ENCODE measurements at places on chromosomes 2 and 18. TPM values are rescaled to one million over a fixed set of nuclear protein-coding genes. Genes with fewer than 3 reads are reported as not detected.

Gene NYAP2
- not detected for total RNA-seq

Gene NFATC1
- total RNA-seq: 17.6 TPM

Gene GREB1L
- 0.26 TPM for total RNA-seq

- peak; percentile 49 for DNase-seq
Measured at GRCh38 chr2:18178736-18179349, 300.4 kb downstream of the KCNS3 start.

GRCh38 chr2:158518084-158518483 is 61.3 kb downstream of the PKP4 start:
- DNase-seq: no peak

DNA sequence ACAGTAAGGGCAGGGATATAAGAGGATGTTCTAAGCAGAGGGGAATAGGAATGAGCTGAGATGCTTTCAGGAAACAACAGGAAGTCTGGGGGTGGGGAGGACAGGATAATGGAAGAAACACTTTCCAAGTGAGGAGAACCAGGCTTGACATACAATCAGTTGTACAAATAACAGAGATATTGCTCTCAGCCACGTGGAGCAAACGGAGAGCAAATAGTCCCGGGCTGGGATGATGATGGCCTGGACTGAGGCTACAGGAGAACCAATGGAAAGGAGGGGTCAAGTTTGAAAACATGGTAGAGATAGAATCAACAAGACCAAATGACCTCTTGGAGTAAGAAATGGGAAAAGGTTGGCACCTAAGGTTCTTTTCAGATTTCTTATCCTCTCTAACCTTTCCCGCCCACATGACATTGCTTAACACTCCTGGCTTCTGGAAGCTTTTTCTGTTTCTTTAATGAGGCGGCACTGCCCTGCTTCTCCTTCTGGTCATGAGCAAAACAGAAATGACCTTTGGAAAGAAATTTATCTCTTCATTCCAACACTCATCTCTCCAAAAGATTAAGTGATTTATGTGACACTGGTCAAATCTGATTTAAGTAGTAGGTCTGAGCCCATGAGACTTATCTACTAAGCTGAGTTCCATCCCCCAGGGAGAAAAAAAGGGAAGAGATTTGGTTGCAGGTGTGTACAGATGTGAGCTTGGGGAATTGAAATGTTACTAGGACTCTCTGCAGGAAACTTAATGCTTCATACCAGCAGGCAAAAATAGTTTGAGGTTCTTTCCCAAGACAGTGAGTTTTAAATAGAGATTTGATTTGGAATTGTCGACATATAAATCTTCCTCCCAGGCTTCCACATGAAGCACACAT is 442.9 kb upstream of the HNRNPA3 start:
- DNase-seq: no peak

GRCh38 chr2:58918141-58918540 is 677.0 kb upstream of the FANCL start:
- DNase-seq: no peak

GRCh38 chr18:23053776-23054457 is 81.4 kb upstream of the CABLES1 start:
- DNase-seq: peak; percentile 66

GRCh38 chr2:80323610-80324009 is 19.1 kb upstream of the LRRTM1 start:
- no peak for DNase-seq

GRCh38 chr2:232481322-232482140 is 6.1 kb downstream of the ECEL1 start:
- peak; percentile 8 for DNase-seq

DNA sequence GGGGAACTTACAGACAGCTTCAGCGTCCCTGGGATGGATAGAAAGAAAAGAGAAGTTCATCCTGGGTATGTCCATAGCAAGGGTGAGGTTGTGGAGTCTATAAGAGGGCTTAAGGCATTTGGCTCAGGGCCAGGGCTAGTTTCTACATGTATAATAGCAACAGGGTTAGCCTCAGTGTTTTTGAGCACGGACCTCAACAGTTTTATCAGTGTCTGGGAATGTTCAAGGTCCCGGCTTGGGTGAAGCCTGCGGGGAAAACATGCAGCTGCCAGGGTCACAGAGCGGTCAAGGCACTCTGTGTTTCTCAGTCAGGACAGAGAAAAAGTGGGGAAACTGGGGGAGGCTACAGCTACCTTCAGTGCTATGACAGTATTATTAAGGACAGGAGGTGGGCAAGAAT is 427.7 kb upstream of the HS6ST1 start:
- no peak for DNase-seq

- peak; percentile 12 for DNase-seq
Measured at GRCh38 chr2:181750305-181750704, 70.0 kb upstream of the NEUROD1 start.

- no peak for DNase-seq
Measured at GRCh38 chr2:111201214-111201613, 80.5 kb downstream of the BCL2L11 start.

DNA sequence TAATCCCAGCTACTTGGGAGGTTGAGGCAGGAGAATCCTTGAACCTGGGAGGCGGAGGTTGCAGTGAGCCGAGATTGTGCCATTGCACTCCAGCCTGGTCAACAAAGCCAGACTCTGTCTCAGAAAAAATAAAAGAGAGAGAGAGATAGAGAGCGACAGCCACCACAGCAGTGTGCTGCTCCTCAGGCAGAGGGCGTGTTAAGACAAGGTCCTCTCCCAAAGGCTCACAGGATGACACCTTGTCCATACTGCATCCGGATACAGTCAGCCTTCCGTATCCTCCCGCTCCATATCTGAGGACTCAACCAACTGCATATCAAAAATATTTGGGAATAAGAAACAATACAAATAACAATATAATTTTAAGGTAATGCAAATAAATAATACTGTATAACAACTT is 20.1 kb downstream of the ARL4C start:
- no peak for DNase-seq

- DNase-seq: no peak
Measured at GRCh38 chr18:73023975-73024374, 156.2 kb upstream of the NETO1 start.

DNA sequence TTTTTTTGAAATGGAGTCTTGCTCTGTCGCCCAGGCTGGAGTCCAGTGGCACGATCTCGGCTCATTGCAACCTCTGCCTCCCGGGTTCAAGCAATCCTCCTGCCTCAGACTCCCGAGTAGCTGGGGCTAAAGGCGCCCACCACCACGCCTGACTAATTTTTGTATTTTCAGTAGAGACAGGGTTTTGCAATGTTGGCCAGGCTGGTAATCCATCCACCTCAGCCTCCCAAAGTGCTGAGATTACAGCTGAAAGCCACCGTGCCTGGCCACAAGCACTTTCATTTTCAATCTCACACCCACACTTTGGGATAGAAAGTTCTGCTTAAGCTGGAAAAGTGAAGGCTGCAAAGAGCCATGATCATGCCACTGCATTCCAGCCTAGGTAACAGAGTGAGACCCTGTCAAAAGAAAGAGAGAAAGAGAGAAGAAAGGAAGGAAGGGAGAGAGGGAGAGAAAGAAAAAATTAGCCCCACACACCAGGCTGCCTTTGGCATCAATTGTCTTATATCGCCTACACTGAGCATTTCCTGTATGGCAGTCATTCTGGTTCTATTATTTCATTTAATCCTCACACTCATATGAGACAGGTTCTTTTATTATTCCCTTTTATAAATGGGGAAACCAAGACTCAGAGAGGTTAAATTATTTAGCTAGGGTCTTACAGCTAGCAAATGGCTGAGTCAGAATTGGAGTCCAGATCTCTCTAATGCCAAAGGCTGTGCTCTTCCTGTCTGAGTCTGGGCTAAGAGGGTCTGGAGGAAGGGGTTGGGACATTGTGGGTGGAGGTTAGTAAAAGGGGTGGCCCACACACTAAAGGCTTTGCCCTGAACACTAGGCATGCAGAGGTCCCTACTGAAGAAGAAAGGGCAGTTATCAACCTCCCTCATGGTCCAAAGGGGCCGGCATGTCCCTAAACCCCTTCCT is 37.9 kb upstream of the PKDCC start:
- no peak for DNase-seq

DNA sequence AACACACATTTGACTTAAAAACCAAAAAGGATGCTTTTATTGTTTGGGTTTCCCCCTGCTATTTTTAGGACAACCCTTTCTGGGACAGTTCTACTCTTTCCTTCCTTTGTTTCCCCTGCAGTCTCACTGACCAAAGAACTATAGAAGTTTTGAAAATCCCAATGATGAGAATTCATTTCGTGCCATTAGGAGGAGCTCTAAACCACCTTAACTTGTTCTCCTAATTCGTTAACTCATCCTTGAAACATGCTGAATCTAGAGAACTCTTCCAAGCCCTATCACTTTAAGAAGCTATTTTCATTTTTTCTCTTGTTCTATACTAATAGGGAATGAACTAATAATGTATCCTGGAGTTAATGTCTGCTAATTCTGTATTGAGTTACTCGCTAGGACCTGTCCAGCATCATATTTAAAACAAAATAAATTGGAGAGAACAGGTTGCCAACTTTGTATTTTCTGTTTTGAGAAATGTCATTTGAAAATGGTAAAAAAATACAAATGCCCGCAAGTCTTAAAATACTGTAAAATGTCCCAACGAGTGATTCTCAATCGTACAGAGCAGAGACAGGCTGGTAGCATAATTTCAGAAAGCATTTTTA is 62.9 kb downstream of the AFTPH start:
- no peak for DNase-seq

All from WTC11 (cell line).